Left forelimb (tissue), 1 donor: ENCODE measurements at places on chromosomes 16 and 17.

- DNase-seq, result no peak
Measured at GRCh38 chr16:83402967-83403366, 404.8 kb upstream of the HSBP1 start.

DNA sequence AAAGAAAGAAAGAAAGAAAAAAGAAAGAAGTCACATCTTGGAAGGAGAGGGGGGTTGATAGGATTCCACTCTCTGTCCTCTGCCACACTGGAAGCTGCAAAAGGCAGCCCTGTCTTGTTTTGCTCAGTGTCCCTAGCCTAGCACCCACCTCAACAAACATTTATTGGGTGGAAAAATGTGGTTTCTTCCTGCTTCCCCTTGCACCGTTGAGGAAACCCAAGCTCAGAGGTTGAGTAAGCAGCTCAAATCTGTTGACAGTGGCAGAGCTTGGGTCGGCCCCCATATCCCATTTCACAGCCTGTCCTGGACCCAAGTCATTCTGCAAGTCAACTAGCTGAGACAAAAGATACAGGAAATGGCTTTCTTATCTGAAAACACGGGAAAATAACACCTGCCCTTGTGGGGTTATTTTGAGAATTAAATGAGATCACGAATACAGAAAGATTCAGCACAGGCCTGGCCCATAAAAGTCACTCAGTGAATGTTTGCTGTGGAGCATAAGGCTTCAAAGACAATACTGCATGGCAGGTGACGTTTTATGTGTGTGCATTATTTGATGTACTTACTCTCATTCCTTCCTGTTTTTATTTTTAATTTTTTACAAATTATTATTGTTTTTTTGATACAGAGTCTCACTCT, 63.6 kb downstream of the SCNN1B start:
- peak; percentile 25 for DNase-seq

- no peak for DNase-seq
Measured at GRCh38 chr17:59786213-59786535, 78.7 kb downstream of the VMP1 start.

GRCh38 chr17:10061111-10061845, 137.1 kb downstream of the GAS7 start:
- peak; percentile 85 for DNase-seq

DNA sequence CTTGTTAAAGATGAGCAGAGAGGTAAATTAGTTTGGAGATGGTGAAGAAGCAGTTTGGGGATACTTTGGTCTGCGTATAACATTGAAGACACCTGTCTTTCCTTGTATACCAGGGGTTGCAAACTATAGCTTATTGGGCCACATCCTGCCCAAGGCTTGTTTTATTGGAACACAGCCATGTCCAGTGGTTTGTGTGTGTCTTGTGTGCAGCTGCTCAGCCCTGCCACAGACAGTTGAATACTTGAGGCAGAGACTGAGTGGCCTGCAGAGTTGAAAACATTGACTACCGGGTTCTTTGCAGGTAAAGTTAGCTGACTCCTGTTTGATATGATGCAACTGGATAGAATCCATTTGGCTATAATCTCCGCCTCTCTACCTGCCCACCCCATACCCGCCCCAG, 224.4 kb downstream of the PRKCA start:
- DNase-seq, result no peak

DNA sequence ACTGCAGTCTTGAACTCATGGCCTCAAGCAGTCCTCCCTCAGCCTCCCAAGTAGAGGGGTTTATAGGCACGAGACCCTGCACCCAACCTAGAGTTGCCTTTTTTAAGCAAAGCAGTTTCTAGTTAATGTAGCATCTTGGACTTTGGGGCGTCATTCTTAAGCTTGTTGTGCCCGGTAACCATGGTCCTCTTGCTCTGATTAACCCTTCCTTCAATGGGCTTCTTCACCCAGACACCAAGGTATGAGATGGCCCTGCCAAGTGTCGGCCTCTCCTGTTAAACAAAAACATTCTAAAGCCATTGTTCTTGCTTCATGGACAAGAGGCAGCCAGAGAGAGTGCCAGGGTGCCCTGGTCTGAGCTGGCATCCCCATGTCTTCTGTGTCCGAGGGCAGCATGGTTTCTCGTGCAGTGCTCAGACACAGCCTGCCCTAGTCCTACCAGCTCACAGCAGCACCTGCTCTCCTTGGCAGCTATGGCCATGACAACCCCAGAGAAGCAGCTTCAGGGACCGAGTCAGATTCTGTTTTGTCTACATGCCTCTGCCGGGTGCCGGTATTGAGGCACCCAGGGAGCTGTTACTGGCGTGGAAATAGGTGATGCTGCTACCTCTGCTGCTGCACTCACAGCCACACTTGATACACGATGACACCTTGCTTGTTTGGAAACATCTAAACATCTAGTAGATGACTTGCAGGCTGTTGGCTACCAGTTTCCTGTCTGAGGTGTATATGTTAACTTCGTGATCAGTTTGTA, 3.3 kb downstream of the RPL13 start:
- no peak for DNase-seq

DNA sequence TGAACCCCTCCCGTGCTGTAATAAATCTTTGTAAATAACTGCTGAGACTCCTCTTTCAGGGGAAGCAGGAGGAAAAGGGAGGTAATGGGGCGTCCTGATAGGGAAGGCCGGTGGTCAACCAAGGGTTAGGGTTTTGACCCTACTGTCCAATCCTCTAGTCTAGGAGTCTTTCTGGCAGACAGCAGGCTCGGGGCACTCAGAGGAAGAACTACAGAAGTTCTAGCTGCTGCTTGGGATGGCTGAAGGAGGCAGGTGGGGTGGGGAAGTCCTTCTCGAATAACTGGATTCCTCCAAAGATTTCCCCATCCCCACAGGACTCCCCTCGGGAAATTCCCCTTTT, 387 bp upstream of the STARD3 start:
- no peak for DNase-seq

DNA sequence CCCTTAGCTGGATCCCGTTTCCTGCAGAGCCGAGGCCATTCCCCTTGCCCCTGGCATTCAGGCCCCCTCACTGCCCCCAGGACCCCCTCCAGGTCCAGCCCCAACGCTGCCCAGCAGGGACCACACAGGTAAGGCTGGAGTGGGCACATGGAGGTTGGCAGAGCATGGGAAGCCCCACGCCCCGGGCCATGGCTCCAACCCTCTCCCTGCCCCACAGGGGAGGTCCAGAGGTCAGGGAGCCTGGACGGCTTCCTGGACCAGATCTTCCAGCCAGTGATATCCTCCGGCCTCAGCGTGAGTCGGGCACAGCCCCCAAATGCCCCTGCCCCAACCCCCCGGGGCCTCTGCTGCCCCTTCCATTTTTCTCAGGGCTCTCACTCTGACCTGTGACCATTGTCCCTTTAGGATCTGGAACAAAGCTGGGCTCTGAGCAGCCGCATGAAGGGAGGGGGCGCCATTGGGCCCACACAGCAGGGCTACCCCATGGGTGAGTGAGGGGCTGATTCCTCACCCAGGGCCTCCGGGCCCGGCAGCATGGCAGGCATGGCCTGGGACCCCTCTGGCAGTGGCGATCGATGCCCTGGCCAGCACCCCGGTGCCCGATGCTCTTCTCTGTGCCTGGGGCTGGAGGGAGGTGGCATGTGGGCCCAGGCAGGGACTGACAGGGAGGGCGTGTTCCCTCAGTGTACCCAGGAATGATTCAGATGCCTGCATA, 18.5 kb upstream of the SMIM5 start:
- DNase-seq, result no peak

GRCh38 chr17:70377654-70378053, 208.3 kb downstream of the KCNJ2 start:
- no peak for DNase-seq

DNA sequence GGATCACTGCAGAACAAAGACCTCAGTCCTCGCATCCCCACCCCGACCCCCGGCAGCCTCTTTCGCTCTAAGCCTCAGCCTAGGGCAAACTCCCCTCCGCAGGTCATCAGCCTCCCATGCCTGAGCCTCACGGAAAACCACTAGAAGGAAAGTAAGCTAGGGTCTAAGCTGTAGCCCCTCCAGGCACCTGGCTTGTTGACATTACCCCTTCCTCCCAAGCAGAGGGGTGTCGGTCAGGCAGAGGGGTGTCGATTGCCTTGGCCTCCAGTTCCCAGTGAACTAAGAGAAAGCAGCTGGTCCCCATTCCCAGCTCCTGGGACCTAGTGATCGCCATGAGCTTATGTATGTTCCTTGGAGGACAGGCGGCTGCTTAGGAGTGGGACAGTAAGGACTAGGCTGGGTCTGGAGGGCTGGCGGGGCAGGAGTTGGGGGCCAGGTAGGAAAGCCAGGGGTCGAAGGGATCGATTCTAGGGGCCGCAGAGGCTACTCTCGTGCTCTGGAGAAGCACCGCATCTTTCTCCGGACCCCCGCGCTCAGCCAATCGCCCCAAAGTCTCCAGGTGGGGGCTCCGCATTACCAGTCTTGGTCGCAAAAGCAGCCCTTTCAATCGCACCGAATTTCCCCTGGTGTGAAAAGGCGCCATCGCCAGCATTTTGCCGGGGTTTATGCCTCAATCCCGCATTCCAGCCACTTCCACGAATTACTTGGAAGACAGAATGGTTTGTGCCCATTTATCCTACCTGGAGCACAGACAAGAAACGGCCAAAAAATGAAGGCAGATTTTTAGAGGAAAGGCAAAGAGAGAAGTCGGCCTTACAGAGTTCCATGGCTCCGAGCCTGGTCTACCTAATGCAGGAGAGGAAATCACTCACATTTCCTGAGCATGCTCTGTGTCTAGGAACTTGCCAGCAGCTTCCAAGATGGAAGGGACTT, 21.3 kb upstream of the HOXB13 start:
- DNase-seq, result no peak

DNA sequence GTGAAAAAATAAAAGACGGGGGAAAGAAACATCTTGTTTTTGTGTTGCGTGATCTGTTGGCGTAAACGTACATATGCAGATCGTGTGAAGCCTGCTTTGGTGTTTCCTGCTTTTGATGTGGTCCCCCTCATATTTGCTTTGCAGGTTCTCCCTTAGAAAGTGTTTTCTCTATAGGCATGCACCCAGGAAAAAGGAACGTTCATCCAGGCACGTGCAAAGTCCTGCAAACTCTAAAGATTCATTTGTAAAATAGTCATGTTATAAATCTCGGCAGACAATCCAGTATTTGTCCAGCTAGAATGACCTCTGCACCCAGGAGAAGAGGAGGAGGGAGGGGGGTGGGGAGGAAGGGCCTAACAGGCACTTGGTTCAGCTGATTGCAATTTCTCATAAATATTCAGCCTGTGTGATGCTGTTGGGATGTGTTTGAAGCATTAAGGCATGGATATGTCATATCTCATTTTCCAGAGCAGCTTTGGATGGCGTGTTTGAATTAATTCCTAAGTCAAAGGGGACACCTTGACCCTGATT, 40.3 kb upstream of the DDX52 start:
- DNase-seq, result no peak
